ENCODE measurements at places on chromosomes 7 and 10.

DNA sequence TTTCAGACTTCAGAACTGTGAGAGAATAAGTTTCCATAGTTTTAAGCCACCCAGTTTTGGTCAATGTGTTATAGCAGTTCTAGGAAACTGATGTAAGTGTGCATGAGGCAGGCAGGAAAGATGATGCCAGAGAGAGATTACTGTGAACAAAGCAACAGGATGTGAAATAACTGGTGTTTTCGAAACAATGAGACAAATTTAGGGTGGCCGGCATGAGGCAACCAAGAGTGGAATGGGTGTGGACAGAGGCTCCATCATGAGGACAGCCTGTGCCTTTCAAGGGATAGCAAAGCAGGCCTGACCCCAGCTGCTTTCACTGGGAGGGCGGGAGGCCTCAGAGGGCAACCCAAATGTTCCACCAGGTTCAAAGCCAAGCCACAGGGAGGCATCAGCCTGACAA is 67.3 kb upstream of the UCN3 start:
- DNase-seq, result no peak

DNA sequence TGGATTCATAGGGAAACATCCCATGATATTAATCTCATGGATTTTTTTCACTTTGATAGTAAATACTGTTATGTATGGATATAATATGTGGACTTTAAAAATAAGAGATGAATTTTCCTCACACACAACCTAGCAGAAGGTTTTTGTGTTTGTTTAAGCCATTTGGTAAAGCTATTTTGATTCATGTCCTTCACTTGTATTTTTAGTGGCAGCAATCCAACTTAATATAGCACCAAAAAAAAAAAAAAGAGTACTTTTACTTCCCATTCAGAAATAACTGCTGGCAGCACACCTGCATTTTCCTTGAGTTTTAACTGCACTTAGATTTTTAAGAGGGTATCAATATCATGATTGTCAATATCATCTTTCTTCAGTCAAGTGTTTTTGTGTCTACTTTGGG is 60.0 kb downstream of the MCMBP start:
- no peak for DNase-seq

GRCh38 chr7:44279731-44280505 is 45.5 kb downstream of the CAMK2B start:
- no peak for DNase-seq

GRCh38 chr10:48445932-48446331 is 139.5 kb downstream of the MAPK8 start:
- DNase-seq, result no peak

DNA sequence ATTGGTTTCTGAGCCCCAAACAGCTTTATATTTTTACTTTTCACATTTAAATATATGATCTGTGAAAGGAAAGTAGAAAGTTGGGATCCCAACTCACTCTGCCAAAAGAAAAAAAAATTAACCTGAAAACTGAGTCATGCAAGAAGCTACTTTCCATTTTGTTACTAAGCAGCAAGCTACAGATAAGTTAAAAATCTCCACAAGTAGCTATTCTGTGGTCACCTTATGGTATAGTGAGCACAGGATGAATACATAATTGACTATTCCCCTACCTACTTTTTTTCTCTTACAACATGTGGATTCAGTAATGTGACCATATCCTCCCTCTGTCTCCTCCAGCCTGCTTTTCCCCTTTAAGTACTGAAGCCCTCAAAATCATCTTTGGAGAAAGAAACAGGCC is 30.3 kb upstream of the CREB3L2 start:
- DNase-seq, result no peak

GRCh38 chr7:157795643-157796042 is 458.8 kb downstream of the DNAJB6 start:
- DNase-seq, result no peak

GRCh38 chr10:79358811-79359210 is 11.5 kb downstream of the PPIF start:
- no peak for DNase-seq

GRCh38 chr10:17669185-17669872 is 25.4 kb downstream of the STAM start:
- no peak for DNase-seq

- no peak for DNase-seq
Observed at GRCh38 chr7:93350338-93350737, 118.2 kb downstream of the VPS50 start.

DNA sequence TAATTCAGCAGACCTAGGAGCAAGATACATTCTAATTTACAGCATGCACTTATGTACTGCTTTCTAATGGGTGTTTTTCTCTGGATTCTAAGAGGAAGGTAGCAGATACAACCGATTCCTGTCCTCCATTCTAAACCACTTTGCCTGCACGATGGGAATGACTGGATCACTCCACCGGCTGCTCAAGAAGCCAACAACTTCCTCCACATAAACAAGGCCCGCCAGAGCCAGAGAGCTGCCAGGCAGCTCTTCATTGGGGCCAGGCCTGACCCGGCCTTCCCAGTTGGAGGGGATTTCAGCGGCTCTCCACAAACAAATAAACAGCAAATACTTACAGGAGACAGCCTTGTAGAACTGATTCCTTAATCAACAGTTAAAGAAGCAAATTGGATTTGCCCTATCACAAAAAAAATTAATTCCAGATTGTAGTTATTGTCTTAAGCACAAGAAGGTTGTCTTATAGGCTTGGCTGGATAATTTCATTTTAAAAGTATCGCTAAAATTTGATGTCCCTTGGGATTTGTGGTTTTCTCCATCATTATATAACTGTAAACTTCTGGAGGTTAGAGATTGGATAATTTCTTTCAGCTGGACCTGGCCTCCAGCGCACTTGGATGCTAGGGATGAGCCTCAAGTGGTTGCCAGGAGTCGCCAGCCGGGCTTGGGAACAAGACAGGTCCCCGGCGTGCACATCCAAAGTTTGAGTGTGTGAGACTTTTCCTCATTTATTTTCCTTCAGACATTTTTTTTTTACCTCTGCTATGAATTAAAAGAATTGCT is 20.9 kb downstream of the EBF3 start:
- DNase-seq, result no peak

Data from stimulated activated CD8-positive, alpha-beta memory T cell treated with anti-CD3 and anti-CD28 coated beads, Interleukin-2, amount 100 ng/mL, for 1 hour (primary cell).